ENCODE measurements at places on chromosomes 2 and 18. TPM values are rescaled to one million over a fixed set of nuclear protein-coding genes. Genes with fewer than 3 reads are reported as not detected.

The BARD1 gene
- polyA plus RNA-seq: 1.8 TPM

The PXDN gene
- polyA plus RNA-seq: 132 TPM

The USP40 gene
- polyA plus RNA-seq: 16.2 TPM

The KCNIP3 gene
- 5.1 TPM for polyA plus RNA-seq

The ARHGAP28 gene
- polyA plus RNA-seq: 3.1 TPM

The LINC00305 gene
- not detected for polyA plus RNA-seq

The PLGLB2 gene
- polyA plus RNA-seq: 1.9 TPM

The TUBA3E gene
- 0.05 TPM for polyA plus RNA-seq

The PIKFYVE gene
- polyA plus RNA-seq: 7.2 TPM

The SP110 gene
- 8.6 TPM for polyA plus RNA-seq

The CCDC148 gene
- not detected for polyA plus RNA-seq

The RAB17 gene
- 3.9 TPM for polyA plus RNA-seq

The TMEM37 gene
- polyA plus RNA-seq: 6.0 TPM

The HOXD12 gene
- not detected for polyA plus RNA-seq

The SETBP1 gene
- polyA plus RNA-seq: 2.3 TPM

Data from adipose tissue (tissue), 3 donors.